ENCODE measurements at places on chromosomes 3 and 15.

DNA sequence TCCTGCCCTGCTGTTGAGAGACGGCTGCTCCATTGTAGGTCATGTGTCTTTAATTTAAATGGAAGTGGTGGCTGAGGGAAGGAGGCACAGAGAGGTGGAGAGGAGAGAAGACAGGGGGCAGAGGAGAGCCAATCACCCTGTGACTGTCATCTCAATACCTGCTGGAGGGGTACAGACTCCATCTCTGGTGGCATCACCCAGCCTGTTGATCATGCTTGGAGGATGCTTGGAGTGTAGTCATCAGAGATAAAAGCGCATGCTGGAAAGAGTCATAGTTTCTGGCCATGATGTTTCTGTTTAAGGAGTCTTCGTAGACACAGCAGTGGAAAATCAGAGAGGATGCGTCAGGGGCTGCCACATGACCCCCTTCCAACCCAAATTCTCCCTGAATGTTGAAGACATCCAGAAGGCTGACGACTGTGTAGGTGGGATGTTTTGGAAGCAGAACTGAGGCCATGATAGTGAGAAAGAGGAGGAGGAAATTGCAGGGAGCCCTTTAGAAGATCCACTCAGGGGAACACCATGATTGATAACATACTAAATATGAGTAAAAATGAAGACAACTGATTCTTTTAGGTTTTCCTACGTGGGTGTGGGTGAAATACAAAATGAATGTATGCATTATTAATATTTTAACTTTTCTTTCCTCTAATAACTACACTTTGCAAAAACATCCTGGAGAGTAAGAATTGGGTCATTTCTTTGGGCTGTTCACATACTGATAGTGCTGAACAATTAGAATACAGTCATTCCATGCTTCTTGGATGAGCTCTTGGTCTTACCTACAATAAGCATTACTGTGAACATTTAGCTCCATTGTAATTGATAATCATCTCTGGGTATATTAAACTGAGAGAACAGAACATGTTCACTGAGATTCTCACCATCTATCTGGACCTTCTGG is 210.6 kb upstream of the ATP10A start:
- DNase-seq, result no peak

- DNase-seq, result no peak
Observed at GRCh38 chr3:187101184-187102072, 37.9 kb downstream of the RPL39L start.

DNA sequence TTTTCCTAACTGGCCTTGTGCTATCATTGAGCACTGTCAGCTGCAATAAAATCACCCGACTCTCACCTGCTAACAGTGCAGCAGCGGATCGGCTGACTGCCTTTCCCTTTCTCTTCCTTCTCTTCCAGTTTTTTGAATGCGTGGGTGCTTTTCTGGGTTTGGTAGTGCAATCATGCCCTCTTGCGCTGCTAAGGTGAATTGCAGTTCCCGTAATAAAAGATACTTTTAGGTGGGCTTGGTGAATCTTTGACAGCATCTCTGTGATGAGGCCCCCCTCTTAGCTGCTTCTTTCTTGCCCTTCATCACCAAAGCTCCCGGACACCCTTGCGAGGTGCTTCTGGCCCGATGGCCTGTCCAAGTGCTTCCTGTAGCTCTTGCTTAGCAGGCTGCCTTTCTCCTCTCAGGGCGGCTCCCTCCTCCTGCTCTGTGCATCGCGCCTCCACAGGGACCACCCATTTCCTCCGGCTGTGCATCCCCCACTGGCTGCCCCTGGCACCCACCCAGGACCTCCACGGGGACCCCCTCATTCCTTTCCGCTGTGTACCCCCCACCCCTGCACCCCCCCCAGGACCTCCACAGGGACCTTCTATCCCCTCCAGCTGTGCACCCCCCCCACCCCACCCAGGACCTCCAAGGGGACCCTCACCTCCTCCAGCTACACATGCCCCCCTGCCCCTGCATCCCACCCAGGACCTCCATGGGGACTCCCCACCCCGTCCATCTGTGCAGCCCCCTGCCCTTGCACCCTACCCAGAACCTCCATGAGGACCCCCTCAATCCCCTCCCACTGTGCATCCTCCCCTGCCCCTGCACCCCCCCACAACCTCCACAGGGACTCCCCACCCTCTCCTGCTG is 50.8 kb upstream of the RPL32 start:
- peak; percentile 10 for DNase-seq

DNA sequence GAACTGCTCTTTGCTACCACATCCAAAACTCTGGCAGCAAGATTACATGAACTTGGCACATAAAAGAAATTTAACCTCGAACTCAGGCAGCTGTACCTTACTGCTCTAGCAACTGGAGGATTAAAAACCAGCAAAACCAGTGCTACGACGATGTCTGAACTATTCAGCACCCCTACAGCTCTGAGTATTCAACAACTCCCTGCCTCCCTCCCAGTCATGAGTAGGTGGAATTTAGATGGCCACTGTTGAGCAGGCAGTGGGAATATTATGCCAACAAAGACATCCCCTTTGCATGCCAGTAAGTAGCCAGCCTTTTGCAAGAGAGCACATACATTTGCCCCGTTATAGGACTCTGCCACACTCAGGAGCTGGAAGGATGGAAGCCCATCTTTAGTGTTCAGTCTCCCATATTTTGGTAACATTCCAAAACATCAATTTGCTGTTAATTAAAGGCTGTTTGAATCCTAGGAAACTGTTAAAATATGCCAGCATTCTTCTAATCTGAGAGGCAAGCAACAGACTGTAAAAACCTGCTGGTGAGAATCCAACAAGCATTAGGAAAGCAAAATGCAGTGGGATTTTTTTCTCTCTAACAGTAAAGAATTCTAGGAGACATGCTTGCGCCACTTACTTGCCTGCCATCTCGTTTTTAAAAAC is 85.4 kb downstream of the ZNF385D start:
- no peak for DNase-seq

- no peak for DNase-seq
Observed at GRCh38 chr3:195062866-195063540, 208.0 kb downstream of the XXYLT1 start.

- no peak for DNase-seq
Observed at GRCh38 chr15:72342385-72342784, 22.4 kb upstream of the CELF6 start.

DNA sequence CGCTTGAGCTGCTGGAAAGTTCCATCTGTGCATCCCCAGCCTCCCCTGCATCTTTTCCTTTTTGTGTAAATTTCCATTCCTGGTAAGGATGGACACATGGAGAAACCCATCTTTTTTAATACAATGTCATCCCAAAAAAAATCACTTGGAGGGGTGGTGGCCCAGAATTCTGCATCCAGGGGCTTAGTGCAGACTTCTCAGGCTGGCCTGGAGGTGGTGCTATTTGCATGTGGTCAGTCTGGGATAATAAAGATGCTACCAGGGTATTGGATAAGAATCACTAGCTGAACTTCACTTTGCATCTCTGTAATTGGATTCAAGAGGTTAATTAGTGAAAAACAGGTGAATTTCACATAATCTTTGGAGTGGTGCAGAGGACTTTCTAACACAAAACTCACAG is 1.8 kb upstream of the ZSCAN2 start:
- DNase-seq, result peak; percentile 15

DNA sequence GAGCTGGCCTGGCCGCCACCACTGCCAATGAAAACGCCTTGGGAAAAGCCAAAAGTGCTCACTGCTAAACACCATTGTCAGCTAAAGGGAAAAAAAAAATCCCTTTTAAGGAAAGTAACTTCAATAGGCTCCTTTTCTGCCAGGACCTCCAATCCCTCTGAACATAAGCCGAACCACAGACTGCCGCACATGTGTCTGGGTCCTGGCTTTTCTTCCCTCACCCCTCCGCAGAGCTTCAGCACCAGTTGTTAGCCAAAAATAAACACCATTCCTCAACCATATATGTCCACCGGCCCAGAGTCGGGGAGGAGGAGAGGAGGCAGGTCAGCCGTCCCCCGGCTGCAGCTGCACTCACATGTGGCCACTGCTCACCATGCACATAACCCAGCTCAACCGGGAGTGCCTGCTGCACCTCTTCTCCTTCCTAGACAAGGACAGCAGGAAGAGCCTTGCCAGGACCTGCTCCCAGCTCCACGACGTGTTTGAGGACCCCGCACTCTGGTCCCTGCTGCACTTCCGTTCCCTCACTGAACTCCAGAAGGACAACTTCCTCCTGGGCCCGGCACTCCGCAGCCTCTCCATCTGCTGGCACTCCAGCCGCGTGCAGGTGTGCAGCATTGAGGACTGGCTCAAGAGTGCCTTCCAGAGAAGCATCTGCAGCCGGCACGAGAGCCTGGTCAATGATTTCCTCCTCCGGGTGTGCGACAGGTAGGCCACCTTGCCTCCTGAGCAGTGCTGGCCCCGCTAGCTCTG is at the start of gene FBXL22:
Gene FBXL22, plus strand, starts transcription at position 350 of the 753 bp plus-strand sequence. Its CDS starts 6 bp downstream, at position 356.
- no peak for DNase-seq

DNA sequence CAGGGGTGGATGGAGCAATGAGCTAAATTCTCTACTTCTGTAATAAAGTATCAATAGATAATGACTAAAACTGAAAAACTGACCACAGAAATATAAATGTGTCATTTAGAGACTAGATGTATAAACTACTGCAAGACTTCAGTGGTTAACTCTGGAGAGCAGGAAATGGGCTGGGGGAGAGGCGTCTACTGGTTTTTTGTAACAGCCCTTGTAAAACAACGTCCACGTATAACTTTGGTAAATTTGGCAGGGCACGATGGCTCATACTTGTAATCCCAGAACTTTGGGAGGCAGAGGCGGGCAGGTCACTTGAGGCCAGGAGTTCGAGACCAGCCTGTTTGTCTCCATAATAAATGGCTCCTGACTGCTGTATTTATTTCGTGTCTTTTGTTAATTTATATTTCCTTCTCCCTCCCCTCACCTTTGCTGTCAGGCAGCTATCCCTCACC is 12.5 kb downstream of the RAB27A start:
- peak; percentile 75 for DNase-seq

GRCh38 chr3:196501316-196502044 is 2.1 kb downstream of the RNF168 start:
- DNase-seq, result no peak

DNA sequence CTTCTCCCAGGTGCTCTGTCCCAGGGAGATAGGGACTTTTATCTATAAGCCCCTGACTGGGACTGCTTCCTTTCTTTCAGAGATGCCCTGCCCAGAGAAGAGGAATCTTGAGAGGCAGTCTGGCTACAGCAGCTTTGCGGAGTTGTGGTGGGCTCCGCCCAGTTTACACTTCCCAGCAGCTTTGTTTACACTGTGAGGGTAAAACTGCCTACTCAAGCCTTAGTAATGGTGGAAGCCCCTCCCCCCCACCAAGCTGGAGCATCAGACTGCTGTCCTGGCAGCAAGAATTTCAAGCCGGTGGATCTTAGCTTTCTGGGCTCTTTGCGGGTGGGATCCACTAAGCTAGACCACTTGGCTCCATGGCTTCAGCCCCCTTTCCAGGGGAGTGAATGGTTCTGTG is 253.8 kb upstream of the ARL6 start:
- no peak for DNase-seq

DNA sequence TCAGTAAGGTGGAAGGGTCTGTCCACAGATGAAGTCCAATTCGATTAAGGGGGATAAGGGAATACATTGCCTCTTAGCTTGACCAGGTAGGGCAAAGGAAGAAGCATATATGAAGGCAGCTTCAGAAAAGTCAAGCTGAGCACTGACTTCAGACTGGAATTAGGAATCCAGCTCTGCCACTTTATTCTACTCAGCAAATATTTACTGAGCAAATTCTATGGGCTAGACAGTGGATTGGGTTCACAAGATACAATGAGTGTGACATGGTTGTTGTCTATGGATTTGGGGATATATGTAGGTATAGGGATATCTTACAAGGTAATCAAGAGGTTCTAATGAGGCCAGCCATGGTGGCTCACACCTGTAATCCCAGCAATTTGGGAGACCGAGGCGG is 526 bp downstream of the ADIPOQ start:
- no peak for DNase-seq

- no peak for DNase-seq
Observed at GRCh38 chr3:160057331-160057730, 68.7 kb downstream of the IL12A start.

- DNase-seq, result no peak
Observed at GRCh38 chr3:23874359-23875112, 42.3 kb downstream of the NKIRAS1 start.

- no peak for DNase-seq
Observed at GRCh38 chr15:25724899-25725298, 138.2 kb downstream of the ATP10A start.

GRCh38 chr3:158108445-158108985 is 1.4 kb upstream of the RSRC1 start:
- DNase-seq, result no peak

GRCh38 chr3:172448661-172449465 is 607 bp upstream of the GHSR start:
- DNase-seq, result no peak

- no peak for DNase-seq
Observed at GRCh38 chr3:79018265-79018664, 749.5 kb downstream of the ROBO1 start.

DNA sequence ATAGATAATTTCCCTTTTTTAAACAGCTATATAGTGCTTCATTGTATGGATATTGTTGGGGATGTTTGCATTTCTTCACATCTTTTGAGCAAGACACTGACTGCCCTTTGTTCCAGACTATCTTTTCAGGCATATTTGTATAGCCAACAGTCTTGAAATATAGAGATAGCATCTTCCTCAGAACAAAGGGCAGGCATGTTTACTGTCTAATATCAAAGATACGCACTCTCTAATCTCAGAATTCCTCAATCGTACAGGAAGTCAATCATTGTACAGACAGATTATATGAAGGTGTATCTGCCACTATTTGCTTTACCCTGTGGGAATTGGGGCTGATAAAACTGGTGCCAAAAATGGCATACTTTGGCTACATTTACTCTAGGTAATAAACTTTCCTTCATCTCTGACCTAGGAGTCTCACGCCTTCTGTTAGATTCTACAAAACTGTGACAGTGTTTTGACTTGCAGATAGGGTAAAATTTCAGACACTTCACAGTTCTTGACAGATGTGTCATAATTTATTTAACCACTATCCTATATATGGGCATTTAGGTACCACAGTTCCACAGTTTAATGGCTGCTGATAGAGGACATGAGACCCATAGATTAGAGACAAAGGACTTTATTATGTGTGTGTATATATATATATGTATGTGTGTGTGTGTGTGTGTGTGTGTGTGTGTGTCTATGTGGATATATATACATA is 321.0 kb downstream of the IGSF11 start:
- no peak for DNase-seq

- no peak for DNase-seq
Observed at GRCh38 chr15:60442031-60442650, 36.8 kb downstream of the ICE2 start.

GRCh38 chr3:107928084-107928445 is 162.8 kb downstream of the CD47 start:
- DNase-seq, result no peak

GRCh38 chr15:31504462-31504839 is 177.8 kb downstream of the KLF13 start:
- no peak for DNase-seq

DNA sequence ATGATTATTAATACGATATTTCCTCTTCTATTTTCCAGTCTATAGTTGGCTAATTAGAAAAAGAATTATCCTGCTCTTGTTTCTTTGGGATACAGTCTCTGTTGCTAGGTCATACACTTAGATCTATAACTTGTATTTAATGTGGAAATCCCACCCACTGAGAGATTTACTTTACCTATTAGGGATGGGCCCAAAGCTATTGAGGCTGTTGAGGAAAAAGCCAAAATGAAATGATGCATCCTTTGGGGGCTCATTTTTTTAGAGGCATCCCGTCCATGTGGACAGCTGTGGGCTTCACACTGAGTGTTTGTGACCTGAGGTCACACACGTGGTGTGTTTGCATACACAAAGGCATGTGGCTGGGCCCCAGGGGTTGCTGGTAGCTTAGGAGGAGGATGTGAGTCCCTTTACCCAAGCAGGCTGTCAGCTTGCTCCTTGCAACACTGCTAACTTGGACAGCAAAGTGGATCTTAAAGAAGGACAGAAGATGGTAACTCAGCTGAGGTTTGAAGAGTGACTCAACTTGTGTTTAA is 477.4 kb downstream of the AGBL1 start:
- no peak for DNase-seq
